ENCODE measurements at places on chromosomes 7 and 10.

DNA sequence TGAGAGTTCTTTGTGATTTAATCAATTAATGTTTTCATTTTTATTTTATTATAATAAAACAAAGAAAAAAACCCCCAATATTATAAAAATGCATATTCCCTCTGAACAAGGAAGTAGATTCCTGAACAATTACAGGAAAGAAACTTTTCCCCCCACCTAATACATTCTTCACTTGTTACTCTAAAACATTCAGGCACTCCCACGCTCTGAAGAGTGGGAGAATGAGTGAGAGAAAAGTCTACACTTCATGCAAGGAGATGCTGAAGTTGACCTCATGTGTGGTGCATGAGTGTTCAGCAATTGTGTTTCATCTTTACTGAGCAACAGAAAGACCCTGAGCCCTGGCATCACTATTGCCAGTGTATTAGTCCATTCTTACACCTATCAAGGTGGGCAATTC lies 244.2 kb upstream of the IGFBP3 start:
- DNase-seq = no peak

DNA sequence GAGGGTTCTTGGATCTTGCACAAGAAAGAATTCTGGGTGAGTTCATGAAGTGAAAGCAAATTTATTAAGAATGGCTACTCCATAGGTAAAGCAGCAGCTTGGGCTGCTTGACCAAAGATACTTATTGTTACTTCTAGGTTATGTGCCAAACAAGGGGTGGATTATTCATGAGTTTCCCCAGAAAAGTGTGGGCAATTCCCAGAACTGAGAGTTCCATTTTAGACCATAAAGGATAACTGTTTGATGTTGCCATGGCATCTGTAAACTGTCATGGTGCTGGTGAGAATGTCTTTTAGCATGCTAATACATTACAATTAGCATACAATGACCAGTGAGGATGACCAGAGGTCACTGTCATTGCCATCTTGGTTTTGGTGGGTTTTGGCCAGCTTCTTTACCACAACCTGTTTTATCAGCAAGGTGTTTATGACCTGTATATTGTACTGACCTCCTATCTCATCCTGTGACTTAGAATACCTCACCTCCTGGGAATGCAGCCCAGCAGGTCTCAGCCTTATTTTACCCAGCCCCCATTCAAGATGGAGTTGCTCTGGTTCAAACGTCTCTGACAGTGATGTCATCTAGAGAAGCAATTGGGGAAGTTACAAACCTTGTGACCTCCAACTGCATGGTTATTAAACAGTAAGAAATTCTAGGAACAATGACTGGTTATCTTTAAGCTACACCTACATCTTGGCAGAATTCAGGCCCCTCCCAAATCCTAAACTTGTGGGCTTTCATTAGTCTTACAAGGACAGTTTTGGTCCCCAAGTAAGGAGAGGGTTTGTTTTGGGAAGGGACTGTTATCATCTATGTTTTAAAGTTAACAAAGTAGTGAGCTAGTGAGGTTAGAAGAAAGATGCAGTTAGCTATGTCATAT lies 48.0 kb upstream of the INHBA start:
- DNase-seq = no peak

DNA sequence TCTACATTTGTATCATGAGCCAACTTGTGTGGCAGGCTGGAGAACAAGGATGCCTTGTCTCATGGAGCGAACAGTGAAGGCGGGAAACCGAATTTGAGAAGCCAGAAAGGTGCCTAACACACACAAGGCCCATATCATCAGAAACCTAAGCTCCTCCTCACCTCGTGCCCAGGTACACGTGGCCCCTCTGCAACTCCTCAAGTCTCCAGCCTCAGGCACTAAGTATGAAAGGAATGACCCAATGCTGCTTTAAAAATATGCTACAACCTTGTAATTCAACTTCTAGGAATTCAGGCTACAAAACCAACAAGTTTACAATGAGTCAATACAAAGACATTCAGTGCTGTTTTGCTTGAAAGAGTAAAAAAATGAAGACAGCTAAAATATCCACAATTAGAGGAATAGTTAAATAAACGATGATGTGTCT lies 95.7 kb downstream of the CDK6 start:
- DNase-seq = no peak

- DNase-seq = no peak
Measured at GRCh38 chr10:34941471-34942357, 126.6 kb upstream of the PARD3 start.

DNA sequence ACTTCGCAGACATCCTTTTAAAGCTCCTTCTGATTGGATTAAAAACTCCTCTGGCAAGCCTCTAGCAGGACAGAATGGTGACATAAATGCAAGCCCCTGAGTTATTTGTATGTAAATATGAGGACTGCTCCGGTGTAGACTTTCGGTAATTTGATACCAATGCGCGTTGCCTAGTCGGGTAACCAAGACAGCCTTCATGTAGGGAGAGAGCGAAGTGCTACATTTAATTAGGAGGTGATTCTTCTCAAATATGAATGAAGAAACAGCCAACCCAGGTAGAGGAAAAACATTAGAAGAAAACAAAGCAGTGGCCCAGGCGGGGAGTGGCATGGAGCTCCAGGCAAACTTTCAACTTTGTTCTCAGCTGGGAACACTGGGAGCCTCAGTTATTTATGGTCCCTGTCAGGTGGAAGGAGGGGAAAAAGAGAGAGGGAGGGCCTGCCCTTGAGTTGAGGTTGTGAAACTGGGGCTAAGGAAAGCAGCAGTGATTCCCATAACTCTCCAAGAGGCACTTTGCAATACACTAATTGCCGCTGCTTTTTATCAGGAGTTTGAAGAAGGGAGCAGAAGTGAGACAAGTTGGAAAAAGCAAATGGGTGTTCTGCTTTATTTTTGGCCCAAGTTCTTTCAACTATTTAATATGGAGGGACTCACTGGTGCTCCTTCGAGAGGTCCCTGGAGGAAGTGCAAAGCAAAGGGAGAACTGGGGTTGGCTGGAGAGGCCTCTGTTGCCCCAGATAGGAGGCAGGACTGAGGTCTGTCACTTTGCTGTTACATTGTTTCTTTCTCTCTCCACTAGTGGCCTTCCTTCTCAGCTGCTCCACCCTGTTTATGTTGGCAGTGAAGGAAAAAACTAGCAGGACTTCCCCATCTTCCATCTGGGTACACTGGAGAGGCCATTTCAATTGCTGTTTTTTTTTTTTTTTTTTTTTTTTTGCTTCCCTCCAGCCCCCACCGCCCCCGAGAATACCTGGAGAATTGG lies 234.6 kb upstream of the CCDC6 start:
- no peak for DNase-seq

GRCh38 chr7:19249281-19249680 lies 104.1 kb upstream of the FERD3L start:
- DNase-seq = no peak

GRCh38 chr7:132677918-132678317 lies 101.6 kb upstream of the PLXNA4 start:
- DNase-seq = no peak

GRCh38 chr7:40604601-40605438 lies 470.0 kb downstream of the SUGCT start:
- DNase-seq = peak; percentile 81

DNA sequence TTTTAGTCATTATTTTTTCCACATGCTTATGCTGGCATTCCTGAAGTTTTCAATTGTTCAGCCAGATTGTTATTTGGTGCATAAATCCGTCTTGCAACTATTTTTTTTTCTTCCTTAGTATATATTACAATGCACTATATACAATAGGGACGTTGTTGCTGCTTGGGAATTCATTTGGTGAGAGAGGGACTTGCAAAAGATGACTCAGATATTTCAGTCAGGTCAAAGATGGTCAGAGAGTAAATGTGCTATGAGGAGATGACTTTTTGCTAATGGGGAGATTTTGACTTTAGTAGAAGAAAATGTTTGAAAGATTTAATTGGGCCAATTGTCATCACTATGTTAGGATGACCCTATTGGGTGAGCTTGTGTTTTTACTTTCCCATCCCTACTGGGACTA lies 348.4 kb upstream of the MTPN start:
- no peak for DNase-seq

DNA sequence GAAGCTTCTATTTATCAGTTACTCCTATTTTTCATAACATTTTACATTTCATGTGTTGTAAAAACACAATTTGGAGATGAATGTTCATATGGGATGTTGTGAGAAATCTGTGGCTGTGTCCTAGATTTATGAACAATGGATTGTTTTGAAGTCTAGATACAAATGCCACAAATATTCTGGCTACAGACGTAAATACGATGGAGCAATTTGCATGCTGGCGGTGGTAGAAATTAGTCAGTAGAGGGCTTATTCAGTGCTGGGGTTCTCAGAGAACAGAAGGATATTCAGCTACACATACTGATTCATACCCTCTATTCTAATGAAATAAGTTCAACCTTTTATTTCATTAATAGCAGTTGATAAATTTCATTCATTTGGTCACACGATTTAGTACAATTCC lies 48.8 kb downstream of the PLPP4 start:
- no peak for DNase-seq

DNA sequence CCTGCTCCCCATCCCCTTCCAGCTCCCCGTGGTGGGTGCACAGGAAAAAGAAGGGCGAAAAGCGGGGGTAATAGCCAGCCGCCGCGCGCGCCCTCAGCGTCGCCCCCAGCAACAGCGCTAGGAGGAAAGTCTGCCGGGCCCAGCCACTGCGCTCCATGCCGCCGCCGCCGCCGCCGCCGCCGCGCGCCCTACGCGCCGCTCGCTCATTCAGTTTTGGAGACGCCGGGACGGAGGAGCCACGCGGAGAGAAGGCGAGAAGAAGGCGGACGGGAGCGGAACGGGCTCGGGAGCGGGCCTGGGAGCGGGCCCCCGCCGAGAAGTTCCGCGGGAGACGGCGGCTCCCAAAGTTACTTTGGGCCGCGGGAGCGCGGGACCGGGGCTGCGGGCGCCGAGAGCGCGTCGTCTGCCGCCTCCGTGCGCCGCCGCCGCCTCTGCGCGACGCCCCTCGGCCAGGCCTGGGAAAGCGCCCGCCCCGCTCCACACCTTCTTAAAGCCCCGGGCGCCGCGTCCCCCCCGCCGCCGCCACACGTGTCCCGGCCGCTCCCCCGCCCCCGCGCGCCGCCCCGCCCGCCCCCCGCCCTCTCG lies at the start of gene RELN:
Gene RELN (minus strand): TSS at position 459 of the 585 bp plus-strand sequence. CDS start 302 bp downstream, at position 157.
- no peak for DNase-seq

DNA sequence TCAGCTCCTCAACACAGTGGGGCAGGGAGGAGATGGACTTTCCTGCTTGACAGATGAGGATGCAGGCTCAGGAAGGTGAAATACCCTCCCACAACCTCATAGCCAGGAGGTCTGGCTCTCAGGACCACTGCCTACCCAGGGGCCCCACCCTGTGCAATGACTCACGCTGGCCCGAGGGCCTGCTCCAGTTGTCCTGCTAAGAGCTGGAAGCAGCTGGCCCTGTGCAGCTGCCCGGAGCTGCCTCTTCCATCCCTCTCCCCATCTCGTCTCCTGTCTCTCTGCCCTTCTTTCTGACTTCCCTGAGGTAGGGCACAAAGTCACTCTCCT lies 123.9 kb downstream of the ZMIZ1 start:
- no peak for DNase-seq

DNA sequence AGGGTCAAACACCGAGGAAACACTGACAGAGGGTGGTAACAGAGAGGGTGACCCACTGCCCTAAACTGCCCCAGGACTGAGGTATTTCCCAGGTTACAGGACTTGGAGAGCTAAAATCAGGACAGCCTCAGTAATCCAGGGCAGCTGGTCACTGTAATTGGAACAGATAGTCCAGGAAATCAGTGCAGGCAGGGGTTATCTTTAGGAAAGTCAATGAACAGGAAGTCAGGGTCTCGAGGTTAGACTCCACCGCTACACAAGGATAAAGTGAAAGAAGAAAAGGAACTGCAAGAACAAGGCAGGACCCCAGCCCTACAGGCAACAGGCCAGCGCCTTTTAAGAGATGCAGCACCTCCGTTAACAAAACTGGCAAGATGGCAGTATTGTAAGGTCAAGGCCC lies 61.1 kb downstream of the CAV1 start:
- no peak for DNase-seq

- DNase-seq = no peak
Measured at GRCh38 chr10:70174058-70174741, 3.9 kb upstream of the SAR1A start.

DNA sequence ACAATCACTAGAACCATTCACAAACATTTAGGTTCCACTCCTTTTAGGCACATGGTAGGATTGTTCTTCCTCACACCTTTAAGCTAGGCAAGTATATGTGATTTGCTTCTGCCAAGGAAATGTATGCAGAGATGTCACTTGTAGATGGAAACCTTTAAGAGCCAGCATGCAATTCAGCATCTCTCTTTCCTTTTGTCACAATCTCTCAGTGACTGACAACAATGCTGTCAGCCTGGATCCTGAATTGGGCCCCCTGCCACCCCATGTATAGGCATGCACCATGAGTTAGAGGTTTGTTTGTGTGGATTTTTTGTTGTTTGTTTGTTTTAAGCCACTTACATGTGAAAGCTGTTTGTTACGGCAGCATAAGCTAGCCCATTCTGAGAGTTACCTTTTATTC lies 169.6 kb upstream of the PDE1C start:
- no peak for DNase-seq

DNA sequence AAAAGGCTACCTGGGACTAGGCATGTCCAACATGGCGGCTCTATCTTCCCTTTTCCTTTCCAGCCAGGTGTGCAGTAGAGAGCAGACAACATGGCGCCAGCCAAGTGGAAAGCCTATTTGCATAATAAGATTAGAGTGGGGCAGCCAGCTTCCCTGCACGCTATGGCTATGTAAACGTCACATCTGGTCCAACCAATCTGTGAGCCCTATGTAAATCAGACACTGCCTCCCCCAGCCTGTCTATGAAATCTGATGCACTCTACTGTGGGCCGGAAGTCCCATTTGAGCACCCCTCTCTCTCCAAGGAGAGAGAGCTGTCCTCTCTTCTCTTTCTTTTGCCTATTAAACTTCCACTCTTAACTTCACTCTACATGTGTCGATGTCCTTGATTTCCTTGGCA lies 984.9 kb upstream of the AUTS2 start:
- no peak for DNase-seq

DNA sequence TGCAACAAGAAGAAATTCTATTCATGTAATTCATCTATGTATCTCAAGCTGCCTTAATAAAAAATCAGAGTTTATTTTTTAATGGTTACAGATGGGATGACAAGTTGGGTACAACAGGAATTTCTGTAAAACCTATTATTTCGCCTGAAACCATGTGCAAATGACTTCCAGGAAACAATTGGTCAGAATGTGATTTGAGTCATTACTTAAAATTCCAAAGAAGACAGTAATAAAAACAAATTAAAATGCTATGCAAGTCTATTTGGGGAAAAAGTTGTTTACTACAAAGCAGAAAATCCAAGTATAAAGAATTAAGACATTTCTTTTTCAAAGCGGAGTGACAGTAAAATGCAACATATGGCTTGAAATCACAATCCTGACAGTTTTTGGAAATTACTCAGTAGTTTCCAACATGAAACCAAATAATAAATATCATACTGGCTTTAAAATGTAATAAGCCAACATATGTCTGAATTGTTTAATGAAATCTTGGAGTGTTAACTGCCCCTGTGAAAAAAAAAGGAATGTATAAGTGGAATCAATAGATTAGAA lies 41.5 kb upstream of the SEMA3C start:
- DNase-seq = no peak

DNA sequence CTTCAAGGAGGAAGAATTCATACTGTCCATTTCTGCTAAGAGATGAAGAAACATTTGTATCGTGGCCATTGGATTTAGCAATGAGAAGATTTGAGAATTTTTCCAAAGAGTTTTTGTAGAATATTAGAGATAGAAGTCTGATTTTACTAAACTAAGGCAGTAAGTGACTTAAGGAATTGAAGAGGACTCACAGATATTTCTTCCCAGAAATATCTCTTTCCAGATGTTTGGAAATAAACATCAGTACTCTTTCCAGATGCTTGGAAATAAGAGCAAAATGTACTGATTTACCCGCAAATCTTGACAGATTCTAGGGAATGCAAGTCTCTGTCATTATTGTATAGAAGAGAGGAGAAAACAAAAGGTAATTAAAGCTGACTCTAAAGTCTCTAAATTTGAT lies 91.3 kb downstream of the IMMP2L start:
- no peak for DNase-seq

Measured in upper lobe of right lung (tissue), 1 donor.